ENCODE measurements at places on chromosomes 13 and 19.

DNA sequence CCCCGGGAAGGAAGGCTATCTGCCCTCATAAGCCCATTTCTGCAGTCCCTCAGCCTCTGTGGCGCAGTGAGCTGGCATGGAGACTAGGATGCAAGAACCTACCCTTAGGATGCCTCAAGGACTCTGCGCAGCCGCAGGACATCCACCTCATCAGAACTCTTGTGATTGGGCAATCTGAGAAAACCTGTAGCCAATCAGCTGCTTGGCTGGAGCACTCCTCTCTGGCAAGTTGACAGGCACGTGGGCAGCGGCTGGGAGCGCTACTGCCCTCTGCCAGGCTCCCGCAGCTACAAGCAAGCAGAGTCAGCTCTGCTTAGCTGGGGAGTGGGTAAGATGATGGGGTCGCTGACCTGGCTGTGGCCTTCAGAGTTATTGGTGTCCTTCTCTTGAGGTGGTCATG lies 1.5 kb upstream of the ECSIT start:
- peak; percentile 74 for DNase-seq

DNA sequence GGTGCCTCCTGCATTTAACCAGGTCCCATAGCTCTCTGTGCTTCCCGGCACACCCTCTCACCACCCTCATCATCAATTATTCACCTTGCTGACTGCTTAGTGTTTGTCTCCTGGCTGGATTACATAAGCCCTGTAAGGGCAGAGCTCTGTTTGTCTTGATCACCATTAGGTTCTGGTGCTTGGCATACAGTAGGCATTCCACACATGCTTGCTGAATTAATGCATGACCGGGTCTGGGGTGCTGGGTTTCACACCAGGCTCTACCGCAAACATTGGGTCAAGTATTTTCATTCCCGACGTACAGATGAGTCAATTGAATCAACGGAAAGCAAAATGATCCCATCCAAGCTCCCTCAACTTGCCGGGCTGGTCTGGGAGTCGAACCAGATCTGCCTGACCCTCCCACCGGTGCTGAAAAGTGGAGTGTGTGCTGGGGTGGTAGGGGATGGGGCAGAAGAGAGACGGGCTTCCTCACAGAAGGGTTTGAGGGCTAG lies 28.5 kb downstream of the VAV1 start:
- no peak for DNase-seq

DNA sequence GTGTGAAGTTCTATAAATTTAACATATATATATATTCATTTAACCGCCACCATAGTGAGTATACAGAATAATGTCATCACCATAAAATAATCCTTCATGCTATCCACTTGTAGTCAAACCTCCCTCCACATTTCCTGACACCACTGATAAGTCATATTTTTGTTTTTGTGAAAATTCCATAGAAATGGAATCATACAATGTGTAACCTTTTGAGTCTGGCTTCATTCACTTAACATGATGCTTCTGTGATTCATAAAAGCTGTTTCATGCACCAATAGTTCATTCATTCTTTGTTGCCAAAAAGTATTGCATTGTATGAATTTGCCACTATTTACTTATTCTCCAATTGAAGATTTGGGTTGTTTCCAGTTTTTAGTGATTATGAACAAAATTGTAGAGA lies 497.5 kb upstream of the PCDH20 start:
- no peak for DNase-seq

GRCh38 chr13:29103065-29103800 lies 283.1 kb downstream of the MTUS2 start:
- no peak for DNase-seq

DNA sequence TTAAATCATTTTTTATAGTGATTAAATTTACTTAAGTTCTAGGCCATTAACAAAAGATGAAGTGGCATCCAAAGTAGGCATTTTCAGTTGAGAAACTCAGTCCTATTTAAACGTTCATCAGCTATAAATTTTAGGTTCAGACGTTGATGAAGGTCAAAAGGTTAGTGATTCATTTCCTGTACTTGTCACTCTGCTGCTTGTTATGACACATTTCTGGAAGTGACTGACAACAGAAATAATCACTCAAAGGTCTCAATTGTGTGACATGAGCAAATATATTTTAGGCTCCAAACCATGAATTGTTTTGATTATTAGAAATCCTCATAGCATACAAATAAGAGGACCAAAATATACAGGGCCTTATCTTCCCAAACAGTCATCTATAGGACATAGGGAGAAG lies 10.3 kb upstream of the EDNRB start:
- DNase-seq: no peak

DNA sequence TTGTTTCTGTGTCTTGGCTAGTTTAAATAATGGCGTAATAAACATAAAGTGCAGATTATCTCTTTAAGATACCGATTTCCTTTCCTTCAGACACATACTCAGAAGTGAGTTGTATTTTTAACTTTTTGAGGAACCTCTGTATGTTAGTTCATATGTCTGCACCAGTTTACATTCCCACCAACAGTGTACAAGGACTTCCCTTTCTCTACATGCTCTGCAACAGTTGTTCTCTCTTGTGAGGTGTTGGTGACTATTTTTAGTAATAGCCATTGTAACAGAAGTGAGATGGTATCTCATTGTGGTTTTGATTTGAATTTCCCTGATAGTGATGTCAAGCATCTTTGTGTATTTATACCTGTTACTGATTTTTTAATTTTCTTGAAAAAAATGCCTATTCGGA lies 418.6 kb downstream of the UQCRFS1 start:
- no peak for DNase-seq

Data from Peyer's patch (tissue), 4 donors.